WERI-Rb-1 (cell line): ENCODE measurements at places on chromosomes 6 and 20.

- no peak for DNase-seq
Observed at GRCh38 chr6:138666636-138667035, 106.9 kb upstream of the CCDC28A start.

- DNase-seq = peak; percentile 76
Observed at GRCh38 chr6:7673063-7673536, 52.8 kb upstream of the BMP6 start.

GRCh38 chr6:37477191-37477590 is 22.5 kb downstream of the CCDC167 start:
- DNase-seq = no peak

- DNase-seq = no peak
Observed at GRCh38 chr6:114024746-114025145, 53.8 kb upstream of the HDAC2 start.

GRCh38 chr6:43124481-43124880 is 46.6 kb upstream of the SRF start:
- DNase-seq = no peak

DNA sequence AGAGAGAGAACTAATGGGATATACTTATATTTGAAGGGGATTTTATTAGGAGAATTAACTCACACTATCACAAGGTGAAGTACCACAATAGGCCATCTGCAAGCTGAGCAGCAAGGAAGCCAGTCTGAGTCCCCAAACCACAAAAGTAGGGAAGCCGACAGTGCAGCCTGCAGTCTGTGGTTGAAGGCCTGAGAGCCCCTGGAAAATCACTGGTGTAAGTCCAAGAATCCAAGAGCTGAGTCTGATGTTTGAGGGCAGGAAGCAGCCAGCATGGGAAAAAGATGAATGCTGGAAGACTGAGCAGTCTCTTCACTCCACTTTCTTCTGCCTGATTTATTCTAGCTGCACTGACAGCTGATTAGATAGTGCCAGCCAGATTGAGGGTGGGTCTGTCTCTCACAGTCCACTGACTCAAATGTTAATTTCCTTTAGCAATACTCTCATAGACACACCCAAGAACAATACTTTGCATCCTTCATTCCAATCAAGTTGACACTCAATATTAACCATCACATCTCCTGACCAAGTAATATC is 823.9 kb downstream of the PHF3 start:
- DNase-seq = no peak

DNA sequence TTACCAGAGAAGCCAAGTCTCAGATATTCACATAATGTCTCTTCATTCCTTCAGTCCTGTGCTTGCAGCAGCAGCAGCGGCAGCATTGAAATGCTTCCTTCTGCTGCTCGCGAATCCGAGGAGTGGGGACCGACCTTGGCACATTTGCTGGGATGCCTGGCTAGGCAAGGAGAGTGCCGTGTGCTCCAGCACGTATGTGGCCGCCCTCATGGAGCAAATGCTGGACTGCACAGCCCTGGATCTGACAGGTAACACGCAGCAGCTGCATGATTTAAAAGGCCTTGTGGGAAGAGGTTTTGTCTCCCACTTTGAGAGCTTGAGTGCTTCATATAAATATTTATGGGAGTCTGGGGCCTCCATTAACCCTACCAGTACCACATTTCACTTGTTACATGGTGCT is 9.9 kb downstream of the MAFB start:
- no peak for DNase-seq

GRCh38 chr6:2209226-2209809 is 36.1 kb downstream of the GMDS start:
- peak; percentile 89 for DNase-seq

GRCh38 chr6:135627092-135627715 is 129.7 kb upstream of the AHI1 start:
- no peak for DNase-seq

GRCh38 chr6:14278006-14278405 is 160.4 kb downstream of the CD83 start:
- DNase-seq = no peak

- DNase-seq = no peak
Observed at GRCh38 chr6:30727920-30728553, 7.9 kb downstream of the TUBB start.

DNA sequence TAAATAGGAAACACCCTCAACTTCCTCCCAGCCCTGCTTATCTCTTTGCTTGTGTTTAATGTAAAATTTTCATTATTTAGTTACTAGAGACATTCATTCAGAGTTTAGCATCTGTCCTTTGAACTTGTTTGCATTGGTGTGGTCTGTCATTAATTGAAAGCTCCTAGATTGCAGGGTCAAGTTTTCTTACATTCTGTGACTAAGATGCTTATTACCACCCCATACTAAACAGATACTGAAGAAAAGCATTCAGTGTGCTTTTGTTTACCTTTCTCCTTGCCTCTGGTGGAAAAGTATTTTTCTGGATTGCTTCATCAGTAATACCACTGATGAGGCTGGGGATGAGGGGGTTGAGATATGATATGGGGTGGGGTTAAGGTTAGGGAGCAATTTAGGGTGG is 199.0 kb downstream of the SAMD5 start:
- no peak for DNase-seq

DNA sequence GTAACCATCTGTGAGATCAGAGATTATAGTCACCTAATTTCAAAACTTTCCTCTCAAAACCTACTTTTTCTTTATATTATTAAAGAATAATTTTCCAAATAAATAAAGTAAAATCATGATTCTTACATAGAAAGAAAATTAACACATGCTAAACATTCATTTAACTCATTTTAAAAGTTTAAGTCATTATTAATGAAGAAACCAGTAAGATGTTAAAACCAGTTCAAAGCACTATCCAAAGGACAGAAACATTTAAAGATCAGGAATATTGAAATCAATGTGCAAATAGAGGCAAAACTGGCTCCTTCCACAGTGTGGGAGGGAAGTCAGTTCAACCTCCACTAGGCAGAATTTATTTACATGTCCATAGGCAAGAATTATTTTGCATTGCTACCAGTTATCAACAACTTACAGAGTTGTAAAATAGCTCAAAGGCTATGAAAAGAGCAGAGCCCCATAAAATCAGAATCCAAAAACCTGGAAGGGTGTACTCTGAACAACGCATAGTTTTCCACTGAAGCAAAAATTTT is 146.9 kb downstream of the KHDC1L start:
- DNase-seq = no peak

GRCh38 chr6:15343490-15344191 is 97.8 kb downstream of the JARID2 start:
- DNase-seq = no peak

DNA sequence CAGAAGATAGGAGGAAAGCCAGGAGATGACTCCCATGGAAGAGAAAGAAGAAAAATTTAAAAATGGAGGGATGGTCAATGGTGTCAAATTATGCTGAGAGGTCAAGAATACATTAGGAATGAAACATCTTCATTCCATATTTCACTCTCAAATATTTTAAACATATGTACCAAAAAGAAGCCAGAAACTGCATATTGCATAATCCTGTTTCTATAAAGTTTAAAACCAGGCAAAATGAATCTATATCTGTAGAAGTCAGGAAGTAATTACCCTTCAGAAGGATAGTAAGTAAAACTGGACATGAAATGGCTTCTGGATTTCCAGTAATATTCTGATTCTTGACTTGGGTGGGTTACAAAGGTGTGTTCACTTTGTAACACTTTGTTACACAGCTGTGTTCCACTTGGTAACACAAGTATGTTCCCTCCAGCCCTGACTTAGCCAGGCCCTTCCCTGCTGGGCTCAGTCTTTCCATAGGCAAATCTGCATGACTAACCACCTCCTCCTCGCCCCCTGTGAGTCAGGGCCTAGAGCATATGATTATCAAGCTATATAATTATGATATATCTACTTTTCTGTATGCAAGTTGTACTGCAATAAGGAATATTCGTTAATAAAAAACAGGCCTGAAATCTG is 20.2 kb upstream of the C6orf141 start:
- DNase-seq = no peak

DNA sequence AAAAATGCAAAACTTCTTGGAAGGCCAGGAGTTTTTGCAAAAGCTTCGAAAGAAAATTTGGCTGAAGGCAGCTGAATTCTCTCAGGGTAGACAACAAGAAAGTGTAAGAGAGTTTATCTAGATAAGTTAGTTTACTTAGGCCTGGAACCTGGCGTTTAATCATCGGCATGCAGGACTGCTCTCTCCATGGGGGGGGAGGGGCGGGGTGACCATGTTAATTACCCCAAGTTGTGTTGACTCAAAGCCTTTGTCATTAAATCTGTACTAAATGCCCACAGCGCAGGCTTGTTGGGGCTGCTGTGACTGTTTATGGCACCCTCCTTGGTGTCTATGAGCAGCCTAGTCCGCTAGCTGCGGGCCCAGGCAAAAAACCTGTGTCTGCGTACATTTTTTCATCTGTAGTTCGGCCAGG is 20.1 kb upstream of the ZNF451 start:
- no peak for DNase-seq

DNA sequence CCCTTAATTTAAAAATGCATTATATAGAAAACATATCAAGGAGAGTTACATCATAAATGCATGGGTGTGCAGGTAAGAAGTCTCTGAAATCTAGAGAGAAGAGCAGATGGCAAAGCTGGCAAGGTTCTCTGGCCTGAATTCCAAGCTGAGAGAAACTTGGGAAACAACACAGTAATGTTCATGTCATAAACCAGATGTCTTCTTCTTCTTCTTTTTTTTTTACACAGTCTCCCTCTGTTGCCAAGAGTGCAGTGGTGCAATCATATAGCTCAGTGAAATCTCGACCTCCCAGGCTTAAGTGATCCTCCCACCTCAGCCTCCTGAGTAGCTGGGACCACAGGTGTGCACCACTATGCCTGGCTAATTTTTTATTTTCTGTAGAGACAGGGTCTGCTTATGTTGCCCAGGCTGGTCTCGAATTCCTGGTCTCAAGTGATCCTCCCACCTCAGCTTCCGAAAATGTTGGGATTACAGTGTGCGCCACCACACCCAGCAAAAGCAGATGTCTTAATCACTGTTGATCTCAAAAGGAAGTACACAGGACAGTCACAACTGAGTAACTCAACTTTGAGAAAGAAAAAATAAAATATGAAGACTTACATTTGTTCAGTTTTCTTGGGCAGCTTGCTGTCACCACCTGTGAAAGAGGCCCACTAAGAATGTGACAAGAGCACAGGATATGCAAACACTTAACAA is 77.3 kb downstream of the DNAAF9 start:
- DNase-seq = no peak

GRCh38 chr6:18115356-18115755 is 7.1 kb downstream of the NHLRC1 start:
- no peak for DNase-seq

DNA sequence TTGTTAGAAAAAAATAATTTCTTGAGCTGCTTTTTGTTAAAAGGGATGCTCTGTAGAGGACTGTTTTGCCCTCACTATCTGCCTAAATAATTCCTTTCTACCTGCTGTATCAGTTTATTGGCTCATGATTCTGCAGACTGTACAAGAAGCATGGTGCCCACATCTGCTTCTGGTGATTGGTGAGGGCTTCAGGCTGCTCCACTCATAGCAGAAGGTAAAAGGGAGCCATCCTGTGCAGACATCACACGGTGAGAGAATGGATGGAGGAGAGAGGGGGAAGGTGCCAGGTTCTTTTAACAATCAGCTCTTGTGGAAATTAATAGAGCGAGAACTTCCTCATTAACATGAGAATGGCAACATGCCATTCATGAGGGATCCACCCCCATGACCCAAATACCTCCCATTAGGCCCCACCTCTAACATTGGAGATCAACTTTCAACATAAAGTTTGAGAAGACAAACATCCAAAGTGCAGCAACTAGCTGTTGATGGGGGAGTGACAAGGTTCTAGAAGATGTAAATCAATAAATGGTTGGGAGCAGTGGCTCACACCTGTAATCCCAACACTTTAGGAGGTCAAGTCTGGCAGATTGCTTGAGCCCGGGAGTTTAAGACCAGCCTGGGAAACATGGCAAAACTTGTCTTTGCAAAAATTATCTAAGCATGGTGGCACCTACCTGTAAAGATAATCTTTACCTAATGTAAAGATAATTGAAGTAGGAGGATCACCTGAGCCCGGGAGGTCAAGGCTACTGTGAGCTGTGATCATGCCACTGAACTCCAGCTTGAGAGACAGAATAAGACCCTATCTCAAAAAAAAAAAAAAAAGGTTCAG is 15.7 kb upstream of the AHCY start:
- DNase-seq = no peak

- DNase-seq = peak; percentile 81
Observed at GRCh38 chr20:50957798-50958614, at the start of gene DPM1. Gene DPM1, minus strand, starts transcription at chr20:50958532. Its CDS starts 9 bp downstream, at chr20:50958523.

DNA sequence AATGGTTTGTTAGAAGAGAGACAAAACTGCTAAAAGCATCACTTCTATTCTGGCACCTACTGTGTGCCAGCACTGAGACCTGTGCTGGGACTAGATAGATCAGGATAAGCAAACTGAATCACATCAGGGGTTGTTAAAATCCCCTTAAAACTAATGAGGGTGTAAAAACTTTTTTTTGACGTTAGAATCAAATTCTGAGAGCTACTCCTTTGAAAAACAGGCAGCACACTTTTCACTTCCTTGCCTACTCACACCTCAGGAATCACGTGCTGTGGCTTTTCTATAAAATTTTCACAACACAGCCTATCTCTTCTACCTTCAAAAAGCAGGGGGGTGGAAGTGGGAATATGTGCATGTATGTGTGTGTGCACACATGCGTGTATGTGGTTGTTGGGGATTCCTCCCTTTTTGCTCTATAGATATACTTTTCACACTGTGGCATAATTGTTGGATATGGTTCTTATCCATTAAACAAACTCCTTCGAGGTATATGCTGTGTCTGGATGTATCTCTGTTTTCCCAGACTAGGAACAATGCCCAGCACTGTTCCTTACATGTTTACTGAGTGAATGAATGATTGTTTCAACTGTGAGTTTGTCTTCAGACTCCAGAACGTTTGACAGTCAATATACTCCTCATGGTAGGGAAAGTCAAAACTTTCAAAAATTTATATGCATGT is 105.4 kb downstream of the FYN start:
- no peak for DNase-seq

- no peak for DNase-seq
Observed at GRCh38 chr20:17295151-17295726, 68.4 kb downstream of the PCSK2 start.

GRCh38 chr20:7406671-7407070 is 533.6 kb downstream of the HAO1 start:
- no peak for DNase-seq

- no peak for DNase-seq
Observed at GRCh38 chr20:14566505-14566904, 229.1 kb upstream of the FLRT3 start.

DNA sequence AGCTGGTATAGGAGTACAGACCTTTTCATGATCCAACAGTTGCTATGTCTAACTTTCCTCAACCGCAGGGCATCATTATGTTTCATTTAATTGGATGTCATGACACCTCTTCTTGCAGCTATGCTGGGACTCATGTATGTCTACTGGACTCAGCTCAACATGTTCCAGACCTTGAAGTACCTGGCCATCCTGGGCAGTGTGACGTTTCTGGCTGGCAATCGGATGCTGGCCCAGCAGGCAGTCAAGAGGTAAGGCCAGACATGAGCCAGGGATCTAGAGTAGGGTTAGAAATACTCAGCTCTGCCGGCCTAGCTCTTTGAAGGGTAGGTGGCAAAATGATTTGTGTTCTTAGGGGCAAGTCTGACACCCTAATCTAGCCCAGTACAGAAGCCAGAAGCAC is 25.2 kb downstream of the GHRH start:
- DNase-seq = no peak

GRCh38 chr20:58239216-58239615 is 10.8 kb upstream of the ANKRD60 start:
- DNase-seq = no peak
